Activated CD4-positive, alpha-beta T cell treated with anti-CD3 and anti-CD28 coated beads, Interleukin-2, amount 10 ng/mL, durations not matched to agents 7 days and 5 days (primary cell): ENCODE measurements at places on chromosomes 16 and 17. TPM values are rescaled to one million over a fixed set of nuclear protein-coding genes. Genes with fewer than 3 reads are reported as not detected.

Gene FBXO39
- 7.8 TPM for total RNA-seq

Gene KRTAP4-9
- not detected for total RNA-seq

Gene HS3ST2
- total RNA-seq: not detected

Gene CDH3
- total RNA-seq: 0.31 TPM

Gene ALOX12
- total RNA-seq: not detected

GRCh38 chr16:56351481-56351880 is 73.9 kb downstream of the AMFR start:
- DNase-seq: no peak
- no peaks in the 10 kb centered on the region for H3K27me3 ChIP-seq
- H3K4me1 ChIP-seq: peaks cover 13% of the 10 kb centered on the region
- no peaks in the 10 kb centered on the region for H3K36me3 ChIP-seq

DNA sequence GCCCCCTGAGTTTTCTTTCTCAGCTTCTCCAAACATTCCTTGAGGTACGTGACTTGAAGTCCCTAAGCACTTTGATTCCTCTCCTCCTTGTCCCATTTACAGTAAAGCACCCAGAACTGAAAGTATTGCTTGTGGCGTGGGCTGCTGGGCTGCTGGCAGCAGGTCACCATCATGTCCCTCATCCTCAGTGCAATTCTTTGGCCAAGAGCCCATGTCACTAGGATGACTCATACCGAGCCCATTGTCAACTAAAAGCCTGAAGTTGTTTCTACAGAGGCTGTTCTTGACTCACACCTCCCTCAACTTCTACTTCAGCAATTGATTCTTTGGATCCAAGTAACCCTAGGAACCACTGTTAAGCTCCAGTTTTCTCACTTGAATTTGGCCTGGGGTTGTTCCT is 54.3 kb downstream of the KPNA2 start:
- H3K36me3 ChIP-seq: no peaks in the 10 kb centered on the region
- peaks cover 56% of the 10 kb centered on the region for H3K4me1 ChIP-seq
- no peak overlapping the region for H3K27ac ChIP-seq
- peaks cover 1% of the 10 kb centered on the region for H3K27me3 ChIP-seq

GRCh38 chr16:67917852-67918236 is 13.8 kb downstream of the CTRL start:
- peaks cover 24% of the 10 kb centered on the region for H3K4me1 ChIP-seq
- H3K27me3 ChIP-seq: no peaks in the 10 kb centered on the region
- DNase-seq: no peak
- peak overlapping the region; percentile 1 for H3K27ac ChIP-seq
- peaks cover 2% of the 10 kb centered on the region for H3K36me3 ChIP-seq

GRCh38 chr17:39104046-39104445 is 47.4 kb downstream of the PLXDC1 start:
- H3K27ac ChIP-seq: no peak overlapping the region
- no peak for DNase-seq
- H3K27me3 ChIP-seq: no peaks in the 10 kb centered on the region
- H3K4me1 ChIP-seq: peaks cover 22% of the 10 kb centered on the region
- no peaks in the 10 kb centered on the region for H3K36me3 ChIP-seq
- no peak overlapping the region for H3K4me3 ChIP-seq

Gene CLEC18A
- 0.99 TPM for total RNA-seq

GRCh38 chr17:17551361-17551760 is 40.1 kb downstream of the PEMT start:
- no peak overlapping the region for H3K4me3 ChIP-seq
- no peaks in the 10 kb centered on the region for H3K4me1 ChIP-seq
- H3K27ac ChIP-seq: no peak overlapping the region
- no peak for DNase-seq
- H3K27me3 ChIP-seq: no peaks in the 10 kb centered on the region

- H3K4me3 ChIP-seq: no peak overlapping the region
- H3K27ac ChIP-seq: no peak overlapping the region
- no peak for DNase-seq
- no peaks in the 10 kb centered on the region for H3K27me3 ChIP-seq
Observed at GRCh38 chr17:64005734-64006167, 7.6 kb downstream of the PRR29 start.

DNA sequence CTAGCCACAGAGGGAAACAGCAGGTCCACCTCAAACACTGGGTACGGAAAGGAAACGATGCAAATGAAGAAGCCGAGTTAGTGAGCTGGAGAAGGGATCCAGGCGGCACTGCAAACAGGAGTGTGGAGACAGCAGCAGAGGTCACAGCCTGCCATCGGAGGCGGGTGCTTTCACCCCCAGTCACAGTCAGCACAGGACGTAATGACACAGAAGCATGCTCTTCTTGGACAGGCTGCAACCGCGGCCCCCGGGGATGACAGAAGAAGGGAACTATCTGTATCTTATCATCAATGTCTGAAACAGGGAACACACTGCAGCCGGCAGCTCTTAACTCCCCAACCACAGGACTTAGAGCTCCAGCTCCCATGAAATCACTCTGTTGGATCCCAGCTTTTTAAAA is 16.1 kb upstream of the SLC38A8 start:
- no peaks in the 10 kb centered on the region for H3K27me3 ChIP-seq
- no peak overlapping the region for H3K4me3 ChIP-seq
- no peak overlapping the region for H3K27ac ChIP-seq
- no peak for DNase-seq

DNA sequence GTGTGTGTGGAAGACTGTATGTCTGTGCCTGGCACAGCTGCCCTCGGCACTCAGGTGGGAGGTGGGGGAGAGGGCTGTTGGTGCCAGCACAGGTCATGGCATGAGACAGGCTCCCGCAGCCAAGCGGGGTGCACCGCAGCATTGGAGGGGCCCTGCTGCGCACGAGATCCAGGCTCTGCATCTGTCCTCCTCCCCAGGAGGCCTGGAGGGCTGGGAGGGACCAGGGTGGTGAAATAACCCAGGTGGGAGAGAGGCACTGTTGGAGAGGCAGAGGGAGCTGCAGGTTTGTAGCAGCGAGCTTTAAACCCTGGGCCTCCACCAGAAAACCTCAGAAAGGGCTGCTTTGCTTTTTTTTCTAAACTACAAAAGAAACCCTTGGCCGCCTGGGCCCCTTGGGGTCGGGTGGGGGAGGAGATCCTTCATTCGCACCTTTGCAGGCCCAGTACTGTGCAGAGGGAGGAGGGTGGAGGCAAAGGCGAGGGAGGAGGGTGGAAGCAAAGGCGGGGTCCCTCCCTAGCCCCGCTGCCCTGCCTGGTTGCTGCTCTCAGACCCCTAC is 241.7 kb downstream of the SEC14L1 start:
- peaks cover 57% of the 10 kb centered on the region for H3K36me3 ChIP-seq
- peaks cover 90% of the 10 kb centered on the region for H3K4me1 ChIP-seq
- no peaks in the 10 kb centered on the region for H3K27me3 ChIP-seq
- H3K4me3 ChIP-seq: peak overlapping the region; percentile 57
- peak; percentile 82 for DNase-seq
- peak overlapping the region; percentile 78 for H3K27ac ChIP-seq

Gene KRT15
- total RNA-seq: not detected

Gene OR1A1
- total RNA-seq: not detected

Gene PRR14
- 78.6 TPM for total RNA-seq

Gene TBC1D3C
- not detected for total RNA-seq

Gene PRSS53
- total RNA-seq: 5.7 TPM

- H3K36me3 ChIP-seq: no peaks in the 10 kb centered on the region
- peaks cover 13% of the 10 kb centered on the region for H3K27me3 ChIP-seq
- H3K27ac ChIP-seq: no peak overlapping the region
- H3K4me1 ChIP-seq: peaks cover 3% of the 10 kb centered on the region
- no peak overlapping the region for H3K4me3 ChIP-seq
Observed at GRCh38 chr16:26765087-26765486, 301.6 kb upstream of the C16orf82 start.

GRCh38 chr17:65231662-65232335 is 94.6 kb downstream of the RGS9 start:
- peaks cover 25% of the 10 kb centered on the region for H3K4me1 ChIP-seq
- no peaks in the 10 kb centered on the region for H3K36me3 ChIP-seq
- DNase-seq: peak; percentile 66
- H3K4me3 ChIP-seq: no peak overlapping the region
- no peak overlapping the region for H3K27ac ChIP-seq

DNA sequence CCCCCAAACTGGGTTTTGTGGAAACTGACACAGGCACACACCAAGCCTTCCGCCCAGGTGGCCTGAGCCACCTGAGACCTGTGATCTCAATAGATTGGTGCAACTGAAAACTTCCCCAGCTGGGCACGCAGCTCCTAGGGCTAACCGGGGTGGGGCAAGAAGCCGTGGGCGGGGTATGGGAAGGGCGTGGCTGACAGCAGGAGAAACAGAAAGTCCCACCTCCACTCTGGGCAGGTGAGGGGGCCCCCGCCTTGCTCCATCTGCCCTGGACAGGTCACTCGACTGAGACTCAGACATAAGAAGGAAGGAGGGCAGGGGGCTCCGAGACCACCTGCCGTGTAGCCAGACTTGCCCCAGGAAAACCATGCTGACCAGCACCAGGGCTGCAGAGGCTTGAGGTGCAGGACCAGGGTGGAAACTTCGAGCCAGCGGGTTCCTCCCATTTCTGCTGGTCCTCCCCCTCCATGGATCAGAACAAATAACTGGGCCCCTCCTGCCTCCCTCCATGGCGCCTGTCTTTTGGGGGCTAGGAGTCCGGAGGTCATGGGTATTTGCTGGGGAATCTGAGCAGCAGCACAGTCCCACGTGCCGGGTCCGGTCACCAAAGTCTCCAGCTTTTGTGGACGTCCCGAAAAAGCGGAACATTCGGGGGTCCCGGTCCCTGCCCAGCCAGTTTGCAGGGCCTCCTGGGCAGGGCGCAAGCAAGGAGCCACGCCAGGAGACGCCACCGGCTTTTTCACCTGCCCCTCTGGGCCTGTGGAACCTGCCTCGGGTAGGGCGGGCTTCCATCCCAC is 1.3 kb downstream of the TIMP2 start:
- peaks cover 17% of the 10 kb centered on the region for H3K4me1 ChIP-seq
- H3K27me3 ChIP-seq: peaks cover 24% of the 10 kb centered on the region
- peak overlapping the region; percentile 66 for H3K4me3 ChIP-seq

Gene ASB16
- total RNA-seq: 0.30 TPM
